LoVo (cell line): ENCODE measurements at places on chromosomes 4 and X.

DNA sequence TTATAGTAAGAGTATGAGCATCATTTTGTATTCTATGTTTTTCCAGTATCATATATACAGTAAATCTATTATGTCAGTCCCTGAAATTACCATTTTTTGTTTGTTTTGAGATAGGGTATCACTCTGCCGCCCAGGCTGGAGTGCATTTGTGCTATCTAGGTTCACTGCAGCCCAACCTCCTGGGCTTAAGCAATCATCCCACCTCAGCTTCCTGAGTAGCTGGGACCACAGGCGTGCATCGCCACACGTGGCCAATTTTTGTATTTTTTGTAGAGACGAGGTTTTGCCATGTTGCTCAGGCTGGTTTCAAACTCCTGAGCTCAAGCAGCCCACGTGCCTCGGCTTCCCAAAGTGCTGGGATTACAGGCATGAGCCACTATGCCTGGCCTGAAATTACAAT is 85.6 kb downstream of the ZNF330 start:
- DNase-seq: no peak

- no peak for DNase-seq
Measured at GRCh38 chr4:182203872-182204411, 39.3 kb upstream of the TENM3 start.

- peak; percentile 30 for DNase-seq
Measured at GRCh38 chrX:46251755-46252154, 293.5 kb downstream of the ZNF674 start.

DNA sequence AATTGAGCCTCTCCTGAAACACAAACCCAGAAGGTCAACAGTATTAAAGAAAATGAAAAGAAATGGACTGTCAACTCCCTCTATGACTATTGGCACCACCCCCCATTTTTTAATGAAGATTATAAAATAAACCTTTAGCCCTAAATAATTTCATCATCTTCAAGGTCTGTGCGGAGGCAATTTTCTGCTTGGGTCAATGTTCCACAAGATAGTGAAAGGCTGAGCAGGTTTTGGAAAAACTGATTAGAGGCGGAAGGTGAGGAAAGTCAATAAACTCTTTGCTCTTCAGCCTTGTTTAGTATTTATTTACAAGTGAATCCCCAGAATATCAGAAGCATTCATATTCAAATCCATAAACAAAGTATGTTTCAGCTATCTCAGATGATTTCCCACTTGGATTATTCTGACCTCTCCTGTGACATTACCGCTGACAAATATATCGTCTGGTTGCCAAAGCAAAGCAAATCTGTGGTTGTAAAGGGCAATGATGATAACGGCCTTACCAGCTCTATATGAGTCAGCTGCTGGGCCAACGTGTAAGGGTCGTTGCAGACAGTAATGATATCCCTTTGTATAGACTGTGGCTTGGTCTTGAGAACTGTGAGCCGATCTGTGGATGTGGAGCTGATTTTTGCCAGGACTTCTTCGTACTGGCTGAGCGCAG is 24.0 kb downstream of the RASGEF1B start:
- DNase-seq: no peak

DNA sequence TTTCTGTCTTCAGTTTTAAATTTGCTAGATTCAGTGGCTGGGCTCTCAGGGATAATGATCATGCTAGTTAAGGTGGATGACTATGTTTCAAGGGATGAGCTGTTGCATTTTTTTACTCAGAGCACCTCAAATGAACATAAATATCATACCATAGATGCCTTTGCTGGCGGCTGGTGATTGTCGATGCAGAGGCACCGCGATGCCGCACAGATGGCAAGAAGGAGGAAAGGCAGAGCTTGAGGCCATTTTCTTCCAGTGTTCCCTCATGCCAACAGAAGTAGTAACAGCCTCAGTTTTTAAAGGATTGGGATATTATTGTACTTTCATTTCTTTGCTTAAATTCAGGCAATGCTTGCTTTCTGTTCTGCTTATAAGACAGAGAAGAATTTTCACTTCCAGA is 654.7 kb upstream of the IGFBP7 start:
- DNase-seq: no peak

- no peak for DNase-seq
Measured at GRCh38 chr4:65667506-65668041, 2.7 kb downstream of the EPHA5 start.

DNA sequence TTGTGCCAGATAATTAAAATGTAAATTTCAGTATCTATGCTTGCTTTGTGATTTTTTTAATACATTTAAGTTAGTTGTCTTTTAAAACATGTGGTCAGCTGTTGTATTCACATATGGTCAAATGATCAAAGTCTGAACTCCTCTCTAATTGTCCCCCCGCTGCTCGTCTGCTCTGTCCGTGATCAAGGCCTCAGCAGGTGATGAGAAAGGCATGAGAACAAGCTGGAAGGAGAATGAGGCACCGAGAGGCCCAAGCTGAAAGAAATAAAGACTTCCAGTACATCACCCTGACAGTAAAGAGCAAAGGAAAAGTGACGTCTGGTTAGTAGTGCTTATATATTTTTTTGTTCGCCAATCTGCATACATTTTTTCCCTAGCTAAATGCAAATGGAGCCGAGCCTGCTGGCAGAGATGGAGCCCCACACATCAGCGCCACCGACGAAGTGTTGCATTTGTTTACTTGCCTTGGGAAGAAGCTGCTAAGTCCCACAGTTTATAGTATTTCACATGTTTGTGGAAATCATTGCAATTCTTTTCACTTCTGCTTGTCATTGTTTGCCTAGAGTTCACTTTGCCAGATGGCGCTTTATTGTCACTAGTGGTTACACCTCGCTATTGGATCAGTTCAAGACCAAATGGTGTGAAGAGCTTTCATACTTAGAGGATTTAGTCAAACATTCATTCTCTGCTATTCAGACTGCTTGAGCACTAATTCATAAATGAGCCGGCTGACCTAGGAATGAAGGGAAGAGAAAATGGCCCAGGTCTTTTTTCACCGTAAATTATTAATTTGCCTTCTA is 181.5 kb downstream of the ZIC3 start:
- DNase-seq: no peak
